ENCODE measurements at places on chromosomes 4 and X.

- no peak for DNase-seq
Measured at GRCh38 chr4:184280591-184281071, 63.0 kb upstream of the ENPP6 start.

- DNase-seq = no peak
Measured at GRCh38 chr4:25540734-25541133, 114.9 kb upstream of the SLC34A2 start.

- no peak for DNase-seq
Measured at GRCh38 chr4:1196421-1197183, 24.2 kb upstream of the SPON2 start.

- DNase-seq = no peak
Measured at GRCh38 chrX:132676561-132677186, 187.8 kb upstream of the MBNL3 start.

GRCh38 chrX:95435198-95435597 lies 1249.4 kb upstream of the DIAPH2 start:
- DNase-seq = no peak

DNA sequence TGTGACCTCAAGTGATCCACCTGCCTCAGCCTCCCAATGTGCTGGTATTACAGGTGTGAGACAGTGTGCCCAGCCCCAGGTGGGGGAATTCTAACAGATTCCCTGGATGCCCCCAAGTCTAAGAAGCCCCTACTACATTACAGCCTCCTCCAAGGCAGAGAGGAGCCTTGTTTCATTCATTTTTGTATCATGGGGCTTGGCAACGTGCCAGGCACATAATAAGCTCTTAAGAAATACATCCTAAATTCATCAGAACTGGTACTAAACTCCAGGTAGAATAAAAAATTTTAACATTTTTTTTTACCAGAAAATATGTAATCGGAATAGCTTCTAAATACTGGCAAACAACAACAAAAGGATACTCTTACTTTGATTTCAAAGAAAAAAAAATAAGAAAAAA lies 127.1 kb downstream of the CHIC2 start:
- no peak for DNase-seq

DNA sequence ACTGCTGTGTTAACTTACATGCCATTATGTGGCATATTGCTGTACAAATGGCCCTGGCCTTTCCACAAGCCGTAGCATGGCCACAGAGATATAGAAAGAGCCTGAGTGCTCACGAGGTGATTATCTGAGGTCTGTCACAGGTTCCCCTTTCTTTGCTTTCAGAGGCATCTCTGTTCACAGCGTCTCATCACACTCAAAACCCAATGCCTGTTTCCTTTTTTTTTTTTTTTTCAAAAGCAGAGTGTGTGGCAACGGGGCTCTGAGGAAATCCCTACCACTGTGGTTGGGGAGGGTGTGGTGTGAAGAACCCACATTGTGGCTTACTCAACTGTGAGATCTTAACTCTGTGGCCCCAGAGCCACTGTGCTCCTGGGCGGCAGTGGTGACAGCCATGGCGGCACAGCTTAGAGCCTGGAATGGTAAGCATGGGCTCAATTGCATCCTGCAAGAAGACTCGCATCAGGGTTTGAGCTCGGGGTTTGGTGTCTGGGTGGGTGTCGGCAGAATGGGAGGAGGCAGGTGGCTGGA lies 30.8 kb downstream of the RTL5 start:
- peak; percentile 62 for DNase-seq

DNA sequence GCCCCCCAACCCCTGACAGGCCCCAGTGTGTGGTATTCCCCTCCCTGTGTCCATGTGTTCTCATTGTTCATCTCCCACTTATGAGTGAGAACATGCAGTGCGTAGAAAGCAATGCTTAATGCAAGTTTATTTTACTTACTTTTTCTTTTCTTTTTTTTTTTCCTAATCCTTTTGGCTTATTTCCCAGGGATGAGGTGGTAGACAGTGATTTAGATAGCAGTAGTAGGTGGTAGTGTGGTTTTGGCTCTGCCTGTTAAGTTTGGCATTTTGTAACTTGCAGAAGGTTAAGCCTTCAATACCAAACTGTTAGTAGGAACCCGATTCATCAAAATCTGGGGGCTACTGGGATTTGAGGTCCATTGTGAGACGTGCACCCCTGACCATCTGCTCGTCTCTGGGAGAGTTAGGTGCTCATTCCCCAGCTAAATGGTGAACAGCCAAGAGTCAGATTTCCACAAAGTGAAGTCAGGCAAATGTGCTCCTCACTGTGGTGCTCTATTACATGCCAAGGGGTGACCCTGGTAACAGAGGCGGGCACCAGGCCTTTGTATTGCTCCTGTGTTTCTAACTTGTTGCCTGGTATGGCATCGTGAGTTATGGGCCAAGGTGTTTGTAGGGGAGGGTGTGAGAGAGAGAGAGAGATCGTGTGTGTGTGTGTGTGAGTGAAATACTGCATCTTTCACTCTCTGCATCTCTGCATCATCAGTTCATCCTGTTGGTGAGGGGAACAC lies 70.3 kb downstream of the PHOX2B start:
- DNase-seq = no peak

DNA sequence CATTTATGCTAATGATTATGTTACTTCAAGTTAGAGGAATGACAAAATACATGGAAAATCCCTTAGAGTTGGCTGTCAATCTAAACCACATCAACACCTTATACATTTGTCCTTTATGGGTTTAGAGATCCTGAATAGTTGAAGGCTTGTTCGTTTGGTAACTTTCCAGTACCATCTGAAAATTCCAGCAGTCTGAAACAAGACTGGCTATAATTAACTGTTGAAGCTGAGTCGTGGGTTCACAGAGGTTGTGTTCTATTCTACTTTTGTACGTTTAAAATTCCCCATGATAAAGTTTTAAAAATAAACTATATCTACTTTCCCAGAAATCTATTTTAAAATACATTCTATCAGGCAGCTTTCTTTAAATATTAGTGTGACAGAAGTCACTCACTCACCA lies 73.0 kb downstream of the USP46 start:
- DNase-seq = no peak

- no peak for DNase-seq
Measured at GRCh38 chr4:4614925-4615678, 73.3 kb upstream of the STX18 start.

- no peak for DNase-seq
Measured at GRCh38 chrX:4656419-4656818, 943.0 kb upstream of the PRKX start.

DNA sequence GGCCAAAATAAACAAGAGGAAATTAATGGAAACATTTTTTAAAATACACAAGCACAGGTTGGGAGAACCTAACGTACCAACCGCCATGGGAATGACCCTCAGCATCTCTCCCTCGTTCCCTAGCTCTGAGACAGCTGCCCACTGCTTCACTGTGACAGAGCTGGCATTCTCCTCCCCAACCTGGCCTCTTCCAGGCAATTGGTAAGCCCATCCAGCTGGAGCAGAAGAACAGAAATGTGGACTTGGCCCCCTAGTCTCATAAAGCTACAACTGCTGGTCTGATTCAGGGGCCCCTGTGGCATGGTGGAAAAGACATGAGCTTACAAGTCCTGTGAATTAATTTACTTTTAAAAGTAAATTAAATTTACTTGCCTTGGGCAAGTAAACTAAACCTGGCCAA lies 245.1 kb downstream of the PTTG2 start:
- DNase-seq = no peak

DNA sequence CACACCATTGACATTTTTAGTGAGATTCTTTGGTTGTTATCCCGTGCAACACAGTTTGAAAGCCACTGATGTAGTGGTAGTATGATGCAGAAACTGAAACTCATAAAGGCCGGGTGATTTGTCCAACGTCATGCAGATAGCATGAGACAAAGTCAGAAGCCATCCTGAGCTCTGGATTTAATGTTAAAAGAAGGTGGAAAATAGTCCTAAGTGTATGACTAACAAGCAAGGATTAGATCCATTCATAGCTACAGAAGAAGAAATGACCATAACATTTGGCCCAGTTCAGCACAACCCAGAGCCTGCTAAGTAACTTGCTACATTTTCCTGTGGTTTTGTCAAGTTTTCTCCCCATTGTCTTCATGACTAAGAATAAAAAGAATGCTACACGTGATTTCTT lies 142.4 kb downstream of the AMELX start:
- no peak for DNase-seq

DNA sequence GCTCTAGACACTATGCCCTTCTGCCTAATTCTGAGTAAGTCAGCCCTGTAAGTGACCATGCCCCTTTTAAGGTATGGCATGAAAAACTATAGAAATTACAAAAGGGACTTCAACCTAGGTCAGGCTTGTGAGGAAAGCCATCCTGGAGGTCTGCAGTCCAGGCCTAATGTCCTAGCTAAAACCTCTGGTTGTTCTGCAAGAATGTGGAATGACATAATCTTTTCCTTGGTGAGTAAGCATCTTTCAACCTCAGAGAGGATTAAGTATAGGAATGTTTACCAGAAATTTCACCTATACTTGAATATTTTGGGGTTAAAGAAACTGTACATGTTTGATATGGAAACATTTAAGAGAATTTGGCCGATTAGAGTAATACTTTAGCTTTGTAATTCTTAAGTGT lies 23.8 kb upstream of the HPSE start:
- no peak for DNase-seq

DNA sequence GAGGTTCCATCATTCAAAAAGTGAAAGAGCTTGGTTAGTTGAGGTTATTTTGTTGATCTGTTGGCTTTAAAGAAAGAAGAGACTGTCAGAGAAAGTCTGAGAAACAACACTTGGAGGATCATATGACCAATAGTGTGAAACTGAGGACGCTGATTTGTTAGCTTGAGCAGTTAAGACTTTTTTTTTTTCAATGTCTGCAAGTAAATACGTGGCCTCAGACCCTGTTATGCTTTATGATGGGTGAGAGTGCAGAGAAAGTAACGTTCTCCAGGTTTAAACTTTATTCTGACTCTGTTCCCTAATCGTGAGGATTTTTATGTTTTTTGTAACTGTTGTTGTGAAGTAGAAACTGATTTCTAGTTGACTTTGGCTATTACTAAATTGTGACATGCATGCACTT lies 45.9 kb downstream of the GAB1 start:
- DNase-seq = no peak

DNA sequence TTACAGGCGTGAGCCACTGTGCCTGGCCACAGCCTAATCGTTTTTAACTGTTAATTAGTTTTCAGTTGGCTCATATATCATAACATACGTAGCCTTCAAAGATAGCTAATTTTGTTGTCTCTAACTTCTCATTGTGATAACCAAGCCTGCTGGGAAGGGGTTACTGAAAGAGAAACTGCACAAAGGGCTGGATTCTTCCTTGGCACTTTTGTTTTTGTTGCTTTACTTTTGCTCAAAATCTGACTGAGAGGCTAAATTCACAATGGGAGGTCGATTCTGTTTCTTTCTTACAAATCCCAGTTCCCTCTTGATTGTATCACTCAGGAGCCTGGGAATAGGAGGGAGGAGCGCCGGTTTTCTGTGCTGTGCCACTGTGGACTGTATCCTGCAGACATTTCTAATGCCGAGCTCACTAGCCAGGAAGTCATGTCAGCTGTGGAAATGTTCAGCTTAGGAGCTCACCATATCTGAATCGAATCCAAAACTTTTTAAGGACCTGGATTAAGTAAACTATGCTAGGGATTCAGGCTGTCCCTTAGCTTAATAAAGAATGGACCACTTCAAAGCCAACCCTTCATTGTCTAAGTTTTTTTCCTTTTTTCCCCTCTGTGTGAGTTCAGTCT lies 120.5 kb upstream of the FAT1 start:
- no peak for DNase-seq

- no peak for DNase-seq
Measured at GRCh38 chr4:52235552-52236201, 184.6 kb downstream of the SPATA18 start.

GRCh38 chr4:8537041-8537461 lies 43.1 kb upstream of the GPR78 start:
- no peak for DNase-seq

DNA sequence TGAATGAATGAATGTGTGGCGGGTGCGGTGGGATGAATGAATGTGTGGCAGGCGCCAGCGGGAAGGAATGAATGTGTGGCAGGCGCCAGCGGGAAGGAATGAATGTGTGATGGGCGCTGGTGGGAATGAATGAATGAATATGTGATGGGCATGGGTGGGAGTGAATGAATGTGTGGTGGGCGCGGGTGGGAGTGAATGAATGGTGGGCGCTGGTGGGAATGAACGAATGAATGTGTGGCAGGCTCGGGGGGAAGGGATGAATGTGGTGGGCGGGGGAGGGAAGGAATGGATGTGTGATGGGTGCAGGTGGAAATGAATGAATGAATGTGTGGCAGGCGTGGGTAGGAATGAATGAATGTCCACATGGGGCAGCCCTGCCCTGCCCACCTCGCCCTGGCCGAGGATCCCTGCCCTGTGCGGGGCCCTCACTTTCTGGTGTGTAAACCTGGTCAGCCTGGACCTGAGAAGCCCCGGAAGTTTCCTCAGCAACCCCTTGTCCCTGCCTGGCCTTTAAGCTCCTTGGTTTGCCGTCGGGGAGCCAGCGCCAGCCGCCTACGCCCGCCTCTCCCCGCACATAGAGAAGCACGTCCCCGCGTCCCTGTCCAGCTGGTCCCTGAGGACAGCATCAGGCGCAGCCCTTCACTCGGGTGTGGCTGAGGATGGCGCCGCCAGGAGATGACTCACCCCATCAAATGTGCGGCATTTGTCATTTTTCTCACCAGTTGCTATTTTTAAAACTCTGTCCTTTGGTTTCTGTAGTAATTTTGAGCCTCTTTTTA lies 112.8 kb upstream of the LRPAP1 start:
- no peak for DNase-seq

- no peak for DNase-seq
Measured at GRCh38 chrX:50067435-50068284, 133.1 kb downstream of the AKAP4 start.

DNA sequence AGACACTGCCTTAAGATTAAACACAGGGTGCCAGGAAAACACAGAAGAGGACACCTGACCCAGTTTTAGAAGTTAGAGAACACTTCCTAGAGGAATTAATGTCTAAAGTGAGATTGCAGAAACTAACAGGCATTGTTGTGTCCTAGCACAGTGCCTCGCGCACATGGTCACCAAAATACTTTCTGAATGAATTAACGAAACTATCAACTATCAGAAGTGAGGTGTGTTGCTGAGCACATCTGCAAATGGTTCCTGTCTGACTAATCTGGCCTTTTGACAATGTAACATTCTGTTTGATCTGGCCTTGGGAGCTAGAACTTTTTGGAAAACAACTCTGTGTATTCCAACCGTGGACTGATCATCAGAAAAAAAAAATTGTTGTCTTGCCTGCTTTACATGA lies 556.8 kb upstream of the LCORL start:
- DNase-seq = no peak

GRCh38 chr4:55312489-55313101 lies 33.4 kb upstream of the SRD5A3 start:
- DNase-seq = peak; percentile 8

DNA sequence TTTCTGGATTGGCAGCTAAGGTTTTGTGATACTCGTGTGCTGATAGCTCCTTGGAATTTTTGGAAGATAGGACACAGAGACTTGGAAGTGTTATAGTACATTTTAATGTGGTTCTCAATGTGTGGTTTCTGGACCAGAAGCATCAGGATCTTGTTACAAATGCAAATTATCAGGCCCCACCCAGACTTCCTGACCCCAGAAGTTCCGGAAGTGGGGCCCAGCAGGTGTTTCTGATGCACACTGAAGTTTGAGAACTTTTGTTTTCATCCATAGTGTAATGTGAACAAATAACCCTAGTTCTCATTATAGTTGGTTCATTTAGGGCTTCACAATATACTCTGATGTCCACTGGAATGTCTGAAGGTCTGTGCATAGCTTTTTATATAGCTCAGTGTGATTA lies 49.6 kb downstream of the LAMP2 start:
- no peak for DNase-seq

All from KG1 (cell line).